Activated CD8-positive, alpha-beta T cell treated with anti-CD3 and anti-CD28 coated beads for 36 hours (primary cell): ENCODE measurements at places on chromosomes 3 and 15.

- H3K4me1 ChIP-seq = peaks cover 13% of the 10 kb centered on the region
- no peak for DNase-seq
- no peak overlapping the region for H3K4me3 ChIP-seq
- no peak overlapping the region for H3K27ac ChIP-seq
Observed at GRCh38 chr15:69064649-69065048, 50.2 kb downstream of the NOX5 start.

DNA sequence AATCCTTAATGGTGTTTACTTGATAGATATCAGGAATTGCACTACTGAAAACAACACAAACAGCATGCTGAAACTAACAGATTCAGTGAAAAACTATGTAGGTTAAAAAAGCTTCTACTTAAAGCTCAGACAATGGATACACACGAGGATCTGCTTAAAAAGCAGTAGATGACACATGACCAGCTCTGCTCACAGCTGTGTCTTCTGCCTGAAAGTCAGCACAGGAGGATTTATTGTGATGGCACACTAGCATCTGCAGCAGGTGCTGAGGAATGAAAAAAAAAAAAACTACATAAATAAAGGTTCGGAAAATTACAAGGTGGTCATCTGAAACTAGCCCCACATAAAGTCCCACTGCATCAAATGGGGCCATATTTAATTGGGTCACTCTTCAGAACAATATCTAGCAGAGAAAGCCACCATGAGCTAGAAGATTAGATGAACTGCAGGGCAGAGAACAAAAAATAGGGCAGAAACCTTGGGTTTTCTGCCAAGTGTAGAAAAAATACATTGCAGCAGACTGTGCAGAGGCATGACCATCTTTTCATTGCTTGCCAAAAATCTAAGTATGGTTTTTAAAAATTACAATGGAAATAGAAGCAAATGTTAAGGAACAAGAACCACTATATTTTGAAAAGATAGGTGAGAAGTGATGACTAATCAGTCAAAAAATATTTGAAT is 13.2 kb upstream of the GOLM2 start:
- no peak for DNase-seq
- H3K27ac ChIP-seq = no peak overlapping the region
- H3K4me3 ChIP-seq = no peak overlapping the region
- no peaks in the 10 kb centered on the region for H3K4me1 ChIP-seq

GRCh38 chr3:168141405-168141998 is 45.8 kb upstream of the GOLIM4 start:
- DNase-seq = no peak
- no peaks in the 10 kb centered on the region for H3K36me3 ChIP-seq
- no peaks in the 10 kb centered on the region for H3K4me1 ChIP-seq
- H3K27me3 ChIP-seq = no peaks in the 10 kb centered on the region
- H3K4me3 ChIP-seq = no peak overlapping the region

GRCh38 chr15:80811781-80812315 is 32.7 kb downstream of the CEMIP start:
- H3K4me3 ChIP-seq = no peak overlapping the region
- H3K27ac ChIP-seq = no peak overlapping the region

- H3K4me3 ChIP-seq = no peak overlapping the region
- H3K27ac ChIP-seq = no peak overlapping the region
- H3K27me3 ChIP-seq = no peaks in the 10 kb centered on the region
- H3K36me3 ChIP-seq = no peaks in the 10 kb centered on the region
- peaks cover 50% of the 10 kb centered on the region for H3K4me1 ChIP-seq
Observed at GRCh38 chr15:98786717-98787116, 138.4 kb downstream of the IGF1R start.

DNA sequence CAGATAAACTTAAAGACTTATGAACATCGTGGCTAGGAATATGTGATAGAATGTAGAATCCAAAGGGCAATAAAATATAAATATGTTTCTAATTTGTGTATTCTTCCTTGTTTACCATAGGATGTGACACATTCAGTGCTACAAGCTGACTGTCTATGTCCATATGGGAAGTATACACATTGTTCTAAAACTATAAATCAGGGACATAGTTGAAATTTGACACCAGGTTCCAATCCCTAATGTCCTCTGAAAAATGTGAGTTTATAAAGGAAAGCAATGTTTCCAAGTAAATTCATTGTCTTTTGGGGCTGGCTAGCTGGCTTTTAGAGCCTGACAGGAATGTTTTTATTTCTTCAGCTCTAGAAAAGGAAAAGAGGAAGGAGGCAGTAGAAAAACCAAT is 273.6 kb downstream of the CNTN4 start:
- H3K27ac ChIP-seq = no peak overlapping the region
- H3K4me1 ChIP-seq = no peaks in the 10 kb centered on the region
- no peaks in the 10 kb centered on the region for H3K27me3 ChIP-seq

DNA sequence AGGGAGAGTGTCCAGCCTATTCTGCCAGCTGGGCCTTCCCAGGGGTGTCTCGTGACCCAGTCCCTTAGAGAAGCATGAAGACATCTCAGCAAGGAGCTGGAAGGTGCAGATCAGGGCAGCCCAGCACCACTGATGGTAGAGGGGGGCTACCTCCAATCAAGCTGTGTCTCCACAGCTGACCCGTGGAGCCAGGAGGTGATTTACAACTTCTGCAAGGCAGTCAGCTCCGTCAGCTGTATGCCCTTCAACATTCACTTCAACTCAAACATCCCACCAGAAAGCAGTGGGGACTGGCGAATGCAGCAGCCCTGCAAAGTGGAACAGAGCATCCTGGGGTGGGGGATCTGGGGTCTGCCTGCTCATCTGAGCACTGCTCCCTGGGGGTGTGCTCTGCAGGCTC is 32.6 kb upstream of the FRG2C start:
- H3K4me1 ChIP-seq = no peaks in the 10 kb centered on the region
- H3K27ac ChIP-seq = no peak overlapping the region
- H3K4me3 ChIP-seq = no peak overlapping the region
- H3K27me3 ChIP-seq = no peaks in the 10 kb centered on the region

DNA sequence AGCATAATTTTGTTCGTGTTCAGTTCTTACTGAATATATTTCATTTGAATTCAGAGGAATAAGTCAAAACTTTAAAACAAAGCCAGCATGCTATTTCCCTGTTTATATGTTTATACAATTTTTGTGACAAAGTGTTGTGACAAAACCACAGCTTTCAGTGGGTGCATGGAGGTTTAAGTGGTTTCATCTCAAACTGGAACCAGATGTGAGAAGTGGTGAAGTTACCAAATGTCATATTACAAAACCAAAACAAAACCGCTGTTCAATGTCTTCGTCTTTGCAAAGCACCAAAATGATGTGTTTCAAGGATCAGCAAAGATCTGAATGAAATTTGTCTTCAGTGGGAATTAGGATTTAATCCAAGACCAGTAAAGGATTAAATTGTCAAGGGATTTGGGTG is 59.3 kb upstream of the OSTN start:
- H3K36me3 ChIP-seq = no peaks in the 10 kb centered on the region
- DNase-seq = no peak
- no peak overlapping the region for H3K27ac ChIP-seq
- H3K27me3 ChIP-seq = no peaks in the 10 kb centered on the region
- no peak overlapping the region for H3K4me3 ChIP-seq
- H3K4me1 ChIP-seq = no peaks in the 10 kb centered on the region

- no peak for DNase-seq
- no peaks in the 10 kb centered on the region for H3K4me1 ChIP-seq
- H3K27ac ChIP-seq = no peak overlapping the region
- no peaks in the 10 kb centered on the region for H3K27me3 ChIP-seq
Observed at GRCh38 chr15:96234109-96234892, 96.2 kb upstream of the NR2F2 start.

- H3K36me3 ChIP-seq = no peaks in the 10 kb centered on the region
- no peak overlapping the region for H3K27ac ChIP-seq
- H3K4me1 ChIP-seq = no peaks in the 10 kb centered on the region
- no peak overlapping the region for H3K4me3 ChIP-seq
- no peak for DNase-seq
Observed at GRCh38 chr3:138842483-138843188, 7.9 kb upstream of the PIK3CB start.

- no peaks in the 10 kb centered on the region for H3K27me3 ChIP-seq
- H3K36me3 ChIP-seq = no peaks in the 10 kb centered on the region
- H3K4me3 ChIP-seq = no peak overlapping the region
Observed at GRCh38 chr15:73781038-73781925, 28.1 kb upstream of the INSYN1 start.

- peaks cover 15% of the 10 kb centered on the region for H3K4me1 ChIP-seq
- no peaks in the 10 kb centered on the region for H3K27me3 ChIP-seq
- H3K4me3 ChIP-seq = no peak overlapping the region
- H3K27ac ChIP-seq = no peak overlapping the region
- DNase-seq = no peak
Observed at GRCh38 chr15:82300883-82301282, 38.3 kb downstream of the SAXO2 start.

GRCh38 chr3:44913868-44914468 is 39.6 kb downstream of the TGM4 start:
- no peaks in the 10 kb centered on the region for H3K4me1 ChIP-seq
- no peaks in the 10 kb centered on the region for H3K36me3 ChIP-seq
- H3K27me3 ChIP-seq = peaks cover 6% of the 10 kb centered on the region
- H3K4me3 ChIP-seq = no peak overlapping the region
- H3K27ac ChIP-seq = no peak overlapping the region

DNA sequence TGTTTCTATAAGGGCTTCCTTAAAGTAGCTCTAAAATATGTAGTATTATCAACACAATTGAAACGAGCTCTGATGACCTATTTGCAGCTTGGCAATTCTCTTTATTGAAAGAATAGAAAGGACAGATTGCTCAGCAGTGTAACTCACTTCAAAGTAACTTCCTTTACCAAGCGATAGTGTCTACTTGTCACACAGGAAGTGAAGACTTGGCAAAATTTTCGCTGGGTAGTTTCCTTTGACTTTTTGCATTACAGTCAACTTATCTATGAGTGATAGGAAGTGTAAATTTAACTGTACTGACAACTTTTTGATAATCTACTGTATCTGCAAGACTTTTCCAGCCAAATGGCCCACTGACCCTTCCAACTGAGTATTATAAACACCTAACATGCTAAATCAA is 22.8 kb downstream of the SLC9A9 start:
- H3K36me3 ChIP-seq = peaks cover 3% of the 10 kb centered on the region
- no peak overlapping the region for H3K4me3 ChIP-seq
- DNase-seq = peak; percentile 25
- H3K27ac ChIP-seq = peak overlapping the region; percentile 66

GRCh38 chr3:36446276-36446675 is 66.0 kb downstream of the STAC start:
- no peaks in the 10 kb centered on the region for H3K27me3 ChIP-seq
- no peak overlapping the region for H3K27ac ChIP-seq
- no peak for DNase-seq
- no peaks in the 10 kb centered on the region for H3K4me1 ChIP-seq
- H3K4me3 ChIP-seq = no peak overlapping the region

DNA sequence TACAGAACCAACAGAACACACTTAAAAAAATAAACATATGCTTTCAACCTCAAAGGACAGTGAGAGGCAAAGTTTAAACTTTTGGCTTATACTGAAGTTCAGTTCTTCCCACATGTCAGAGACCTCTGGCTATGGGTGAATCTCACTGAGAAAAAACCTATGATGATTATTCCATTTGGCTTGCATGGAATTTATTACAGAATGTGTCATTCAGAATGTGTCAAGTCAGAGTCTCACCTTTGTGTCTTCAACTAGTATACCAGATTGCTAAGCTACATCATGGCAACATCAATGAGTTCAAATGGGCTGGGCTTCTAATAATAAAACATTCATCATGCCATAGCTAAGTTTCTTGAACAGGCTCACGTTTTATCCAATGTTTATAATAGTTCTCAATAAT is 987.0 kb downstream of the NTRK3 start:
- peaks cover 2% of the 10 kb centered on the region for H3K27me3 ChIP-seq
- no peaks in the 10 kb centered on the region for H3K4me1 ChIP-seq
- DNase-seq = no peak
- H3K36me3 ChIP-seq = no peaks in the 10 kb centered on the region
- H3K4me3 ChIP-seq = no peak overlapping the region
- H3K27ac ChIP-seq = no peak overlapping the region

DNA sequence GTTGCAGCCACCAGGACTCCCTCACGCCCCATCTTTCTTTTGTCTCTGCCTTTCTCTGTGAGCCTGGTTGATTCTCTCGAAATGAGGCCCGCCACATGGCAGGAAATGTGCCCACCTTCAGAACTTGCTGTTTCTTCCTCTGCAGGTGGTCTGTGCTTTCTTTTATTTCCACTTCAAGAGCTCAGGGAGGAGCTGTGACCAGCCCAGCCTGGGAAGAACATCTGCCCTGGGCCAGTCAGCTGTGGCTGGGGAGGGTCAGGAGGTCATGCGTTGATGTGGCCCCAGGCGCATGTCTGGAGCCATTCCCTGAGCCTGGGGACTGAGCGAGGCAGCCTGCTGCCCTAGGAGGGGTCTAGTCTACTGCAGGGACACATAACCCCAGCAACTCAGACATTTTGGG is 8.0 kb downstream of the FBLN2 start:
- no peaks in the 10 kb centered on the region for H3K36me3 ChIP-seq
- H3K4me1 ChIP-seq = peaks cover 53% of the 10 kb centered on the region
- peak; percentile 39 for DNase-seq
- no peak overlapping the region for H3K4me3 ChIP-seq
- H3K27ac ChIP-seq = peak overlapping the region; percentile 85
- H3K27me3 ChIP-seq = peaks cover 2% of the 10 kb centered on the region

GRCh38 chr3:106328224-106328623 is 459.4 kb upstream of the CBLB start:
- DNase-seq = no peak
- H3K27ac ChIP-seq = no peak overlapping the region
- H3K4me1 ChIP-seq = peaks cover 46% of the 10 kb centered on the region
- H3K27me3 ChIP-seq = no peaks in the 10 kb centered on the region
- peaks cover 12% of the 10 kb centered on the region for H3K36me3 ChIP-seq
- H3K4me3 ChIP-seq = no peak overlapping the region

DNA sequence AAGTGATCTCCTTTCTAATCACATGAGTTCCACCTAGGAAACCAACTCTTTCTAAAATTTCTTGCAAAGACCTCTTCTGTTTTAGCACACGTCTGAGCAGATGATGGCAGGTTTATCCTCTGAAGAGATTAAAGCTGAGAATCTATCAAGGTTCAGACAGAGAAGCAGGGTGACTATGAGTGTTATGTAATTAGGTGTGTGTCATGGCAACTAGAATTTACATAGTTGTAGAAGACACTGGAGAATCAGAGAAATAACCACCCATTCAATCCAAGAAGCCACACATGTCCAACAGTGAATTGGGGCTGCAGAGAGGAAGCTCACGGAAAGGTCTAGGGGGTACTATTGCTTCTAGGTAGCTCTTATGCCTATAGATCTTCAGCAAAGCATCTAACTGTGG is 600.5 kb downstream of the PYDC2 start:
- no peak overlapping the region for H3K4me3 ChIP-seq
- DNase-seq = no peak
- H3K27me3 ChIP-seq = no peaks in the 10 kb centered on the region

DNA sequence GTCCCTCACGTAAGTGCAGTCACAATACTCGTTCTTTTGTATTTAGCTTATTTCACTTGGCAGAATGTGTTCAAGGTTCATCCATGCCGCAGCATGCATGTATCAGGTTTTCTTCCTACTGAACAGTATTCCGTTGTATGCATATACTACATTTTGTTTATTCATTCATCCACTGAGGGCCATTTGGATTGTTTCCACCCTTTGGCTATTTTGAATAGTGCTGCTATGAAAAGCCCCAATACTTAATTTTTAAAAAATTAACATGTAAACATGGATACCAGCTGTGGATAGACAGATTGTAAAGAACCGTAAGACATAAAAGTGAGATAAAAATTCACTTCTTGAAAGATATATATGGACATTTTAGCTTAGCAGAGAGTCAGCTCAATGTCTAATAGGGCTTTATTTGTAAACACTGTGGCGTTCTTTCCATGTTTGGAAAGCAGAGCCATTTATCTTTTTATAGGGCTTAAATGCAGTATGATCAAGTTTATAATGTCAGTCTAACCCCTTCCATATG is 115.9 kb downstream of the VPS8 start:
- no peaks in the 10 kb centered on the region for H3K4me1 ChIP-seq
- no peaks in the 10 kb centered on the region for H3K27me3 ChIP-seq
- H3K27ac ChIP-seq = no peak overlapping the region
- DNase-seq = no peak
- no peak overlapping the region for H3K4me3 ChIP-seq
